ENCODE measurements at places on chromosomes 12 and 14.

- DNase-seq, result no peak
Measured at GRCh38 chr14:24379907-24380730, 12.1 kb downstream of the NFATC4 start.

DNA sequence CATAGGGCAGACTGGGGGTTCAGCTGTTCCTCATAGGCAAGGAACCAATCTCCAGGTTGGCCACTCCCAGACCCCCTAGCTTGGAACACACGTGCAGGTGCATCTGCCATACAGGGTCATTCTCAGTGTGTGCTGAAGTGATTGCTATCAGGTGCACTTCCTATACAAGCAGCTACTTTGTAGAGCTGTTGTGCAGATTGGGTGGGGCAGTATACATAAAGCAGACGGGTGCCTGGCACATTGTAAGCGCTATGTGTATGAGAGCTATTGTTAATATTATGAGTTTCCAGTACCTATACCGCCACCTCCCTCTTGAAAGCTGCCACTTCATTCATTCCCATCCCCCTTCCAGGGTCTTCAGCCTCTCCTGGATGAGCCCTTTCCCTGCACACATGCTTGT, 17.3 kb downstream of the IRF2BPL start:
- no peak for DNase-seq

- no peak for DNase-seq
Measured at GRCh38 chr14:105075379-105076295, 10.4 kb upstream of the GPR132 start.

DNA sequence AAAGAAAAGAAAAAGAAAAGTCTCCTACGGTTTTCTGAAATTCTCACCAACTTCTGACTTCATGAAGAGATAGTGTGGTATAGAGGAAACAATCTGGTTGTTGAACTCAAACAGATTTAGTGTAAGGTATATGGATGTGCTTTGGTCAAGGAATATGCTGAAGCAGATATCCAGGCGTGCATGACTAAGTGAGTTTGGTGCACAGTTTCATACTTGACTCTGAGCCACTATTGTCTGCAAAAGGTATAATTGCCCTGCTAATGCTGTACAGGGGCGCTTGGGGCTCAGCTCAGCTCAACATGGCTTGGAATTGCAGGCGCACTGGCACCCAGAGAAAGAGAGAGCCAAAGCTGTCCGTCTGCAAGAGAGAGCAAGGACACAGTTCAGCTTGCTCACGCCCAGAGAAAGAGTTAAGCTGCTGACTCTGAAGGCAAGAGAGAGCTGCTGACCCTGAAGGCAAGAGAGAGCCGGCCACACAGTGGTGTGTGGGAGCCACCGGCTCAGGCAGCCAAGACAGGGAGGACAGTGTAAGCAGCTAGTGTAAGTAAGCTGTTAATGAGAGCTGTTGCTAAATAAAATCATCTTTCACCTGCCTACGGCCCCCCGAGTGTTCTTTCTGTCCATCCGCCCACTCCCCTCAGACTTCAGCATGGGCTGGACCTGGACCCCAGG, 66.4 kb upstream of the SLC38A4 start:
- no peak for DNase-seq

GRCh38 chr12:97564236-97564635, 101.6 kb downstream of the RMST start:
- DNase-seq, result no peak

GRCh38 chr14:77026930-77027537, 1.5 kb downstream of the IRF2BPL start:
- no peak for DNase-seq

GRCh38 chr14:87002776-87003175, 990.2 kb downstream of the GALC start:
- DNase-seq, result no peak

DNA sequence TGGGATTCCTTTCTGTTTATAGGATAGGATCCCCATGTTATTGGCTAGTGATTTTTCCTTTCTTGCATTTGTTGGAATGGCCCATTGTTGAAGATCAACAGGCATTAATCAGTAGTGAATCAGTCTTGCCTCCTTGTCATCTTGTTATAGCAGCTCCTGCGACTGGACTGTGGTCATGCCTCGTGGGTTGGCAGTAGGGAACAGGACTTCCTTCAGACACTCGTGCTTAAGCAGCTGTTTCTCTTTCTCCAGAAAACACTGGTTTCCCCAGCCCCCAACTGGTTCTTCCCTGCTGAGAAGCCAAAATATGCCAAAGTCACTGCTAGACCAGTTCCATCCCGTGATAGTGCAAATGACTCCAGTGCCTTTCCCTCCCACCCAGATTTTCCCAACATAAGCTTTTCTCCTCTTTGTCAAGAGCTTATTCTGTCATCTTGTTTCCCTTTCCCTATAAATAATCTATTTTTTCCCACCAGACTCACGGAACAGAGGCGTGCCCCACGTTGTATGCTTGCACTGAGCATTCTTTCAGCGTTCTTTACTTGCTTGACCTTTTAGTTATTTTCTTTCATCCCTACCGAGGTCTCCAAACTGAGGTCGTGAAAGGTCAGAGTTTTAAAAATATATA, 83.5 kb downstream of the SAMD4A start:
- no peak for DNase-seq

GRCh38 chr12:9372202-9372601, 164.0 kb upstream of the PZP start:
- no peak for DNase-seq

DNA sequence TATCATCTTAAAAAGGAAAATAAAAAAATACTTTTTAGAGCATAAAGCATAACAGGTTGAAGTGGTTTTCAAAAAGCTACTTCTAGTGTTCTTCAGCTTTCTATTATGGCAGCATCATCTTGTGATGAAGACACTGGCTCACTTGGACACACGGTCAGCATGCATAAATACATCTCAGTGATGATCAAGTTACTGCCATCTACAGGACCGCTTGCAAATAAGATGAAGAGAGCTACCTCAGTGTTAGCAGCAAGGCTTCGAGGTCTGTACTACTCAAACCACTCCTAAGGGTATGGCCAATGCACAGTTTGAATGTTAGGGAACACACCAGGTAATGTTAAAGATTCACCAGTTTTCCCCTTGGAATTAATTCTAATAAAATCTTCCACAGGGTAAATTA, 58.8 kb downstream of the GALC start:
- no peak for DNase-seq

DNA sequence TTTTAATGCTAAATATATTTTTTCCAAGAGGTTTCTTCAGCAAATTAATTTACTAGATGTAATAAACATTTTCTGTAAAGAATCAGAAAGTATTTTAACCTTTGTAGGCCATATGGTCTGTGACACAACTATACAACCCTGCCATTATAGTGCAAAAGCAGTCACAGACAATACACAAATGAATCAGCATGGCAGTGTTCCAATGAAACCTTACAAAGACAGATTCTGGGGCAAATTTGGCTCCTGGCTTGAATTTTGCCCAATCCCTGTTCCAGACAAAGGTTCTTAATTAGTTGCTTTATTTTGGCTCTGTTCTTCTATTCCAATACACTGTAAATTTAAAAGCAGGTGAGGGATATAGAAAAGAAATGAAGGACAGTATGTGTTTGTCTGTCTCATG, 352.5 kb downstream of the C12orf50 start:
- DNase-seq, result no peak

GRCh38 chr14:104051092-104051813, 34.2 kb upstream of the ASPG start:
- no peak for DNase-seq

- DNase-seq, result no peak
Measured at GRCh38 chr14:97723351-97723750, 926.2 kb downstream of the VRK1 start.

- DNase-seq, result no peak
Measured at GRCh38 chr12:88251798-88252197, 109.7 kb downstream of the TMTC3 start.

- DNase-seq, result no peak
Measured at GRCh38 chr12:69239922-69240630, 707 bp downstream of the CPSF6 start.

GRCh38 chr12:3622021-3622821, 130.7 kb downstream of the CRACR2A start:
- DNase-seq, result no peak

GRCh38 chr12:22625762-22626294, 857 bp downstream of the ETNK1 start:
- DNase-seq, result no peak

Measured in activated CD8-positive, alpha-beta memory T cell treated with anti-CD3 and anti-CD28 coated beads for 4 hours (primary cell).